Cardiac fibroblast (primary cell): ENCODE measurements at places on chromosomes 3 and 15.

DNA sequence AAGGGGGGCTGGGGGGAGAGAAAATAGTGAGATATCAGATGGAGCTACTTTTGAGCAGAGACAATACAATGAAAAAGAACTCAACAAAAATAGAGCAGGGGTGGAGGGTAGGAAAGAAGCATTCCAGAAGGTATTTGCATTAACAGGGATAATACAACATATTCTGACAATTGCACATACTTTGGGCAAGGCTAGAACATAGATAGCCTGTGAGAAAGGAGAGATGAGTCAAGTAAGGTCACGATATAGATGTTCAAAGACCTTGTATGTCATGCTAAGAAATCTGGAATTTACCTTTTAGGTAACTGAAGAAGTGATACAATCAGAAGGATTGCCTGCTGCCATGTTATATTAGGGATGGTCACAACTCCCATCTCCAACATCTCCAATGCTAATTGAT is 155.2 kb downstream of the GSK3B start:
- DNase-seq, result peak; percentile 6

GRCh38 chr3:70832089-70832833 is 519.8 kb upstream of the MDFIC2 start:
- DNase-seq, result peak; percentile 90

GRCh38 chr3:100865442-100865841 is 127.8 kb downstream of the ABI3BP start:
- peak; percentile 28 for DNase-seq

DNA sequence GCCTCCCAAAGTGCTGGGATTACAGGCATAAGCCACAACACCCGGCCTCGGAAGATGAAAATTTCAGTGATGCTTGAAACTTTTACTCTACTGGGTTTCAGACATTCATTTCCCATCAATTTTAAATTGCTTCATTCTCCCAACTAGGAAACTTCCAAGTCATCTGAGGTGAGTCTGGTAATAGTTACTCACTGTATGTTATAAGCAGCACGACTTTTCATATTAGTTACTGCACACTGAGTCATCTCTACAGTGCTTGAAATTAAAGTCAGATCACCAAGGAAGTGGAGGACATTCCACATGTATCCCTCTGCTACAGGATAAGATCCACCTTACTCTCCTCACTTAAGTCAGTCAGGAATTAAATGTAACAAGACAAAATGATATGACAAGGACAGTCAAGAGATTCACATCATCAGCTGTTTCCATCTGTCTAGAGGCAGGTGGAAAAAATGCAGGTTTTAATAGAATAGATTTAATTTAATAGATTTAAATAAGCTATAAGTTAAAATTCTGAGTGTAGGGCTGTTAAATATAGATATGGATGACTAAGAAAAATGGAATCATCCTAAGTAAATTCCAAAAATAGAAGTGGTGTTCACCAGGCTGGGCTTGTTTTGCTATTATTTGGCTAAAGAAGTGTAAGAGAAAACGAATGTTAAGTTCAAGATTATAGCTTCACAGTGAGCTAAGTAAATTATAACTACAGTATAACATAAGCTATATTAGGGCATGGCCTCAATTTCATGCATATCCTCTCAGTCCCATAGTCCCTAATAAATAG is 104.4 kb downstream of the TMCO5A start:
- peak; percentile 89 for DNase-seq

DNA sequence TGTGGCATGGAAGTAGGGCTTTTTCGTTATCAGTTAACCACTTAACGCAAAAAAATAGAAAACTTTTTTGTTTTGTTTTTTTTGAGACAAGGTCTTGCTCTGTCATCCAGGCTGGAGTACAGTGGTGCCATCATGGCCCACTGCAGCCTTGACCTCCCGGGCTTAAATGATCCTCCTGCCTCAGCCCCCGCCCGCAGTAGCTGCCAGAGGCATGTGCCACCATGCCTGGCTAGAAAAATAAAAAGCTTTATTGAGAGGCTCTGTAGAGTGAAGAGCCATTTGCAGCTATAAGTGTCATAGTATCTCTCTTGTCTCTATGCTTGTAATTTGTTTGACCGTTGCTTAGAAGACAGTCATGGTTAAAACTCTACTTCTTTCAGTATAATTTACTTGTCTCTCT is 13.5 kb downstream of the PPP4R2 start:
- no peak for DNase-seq

DNA sequence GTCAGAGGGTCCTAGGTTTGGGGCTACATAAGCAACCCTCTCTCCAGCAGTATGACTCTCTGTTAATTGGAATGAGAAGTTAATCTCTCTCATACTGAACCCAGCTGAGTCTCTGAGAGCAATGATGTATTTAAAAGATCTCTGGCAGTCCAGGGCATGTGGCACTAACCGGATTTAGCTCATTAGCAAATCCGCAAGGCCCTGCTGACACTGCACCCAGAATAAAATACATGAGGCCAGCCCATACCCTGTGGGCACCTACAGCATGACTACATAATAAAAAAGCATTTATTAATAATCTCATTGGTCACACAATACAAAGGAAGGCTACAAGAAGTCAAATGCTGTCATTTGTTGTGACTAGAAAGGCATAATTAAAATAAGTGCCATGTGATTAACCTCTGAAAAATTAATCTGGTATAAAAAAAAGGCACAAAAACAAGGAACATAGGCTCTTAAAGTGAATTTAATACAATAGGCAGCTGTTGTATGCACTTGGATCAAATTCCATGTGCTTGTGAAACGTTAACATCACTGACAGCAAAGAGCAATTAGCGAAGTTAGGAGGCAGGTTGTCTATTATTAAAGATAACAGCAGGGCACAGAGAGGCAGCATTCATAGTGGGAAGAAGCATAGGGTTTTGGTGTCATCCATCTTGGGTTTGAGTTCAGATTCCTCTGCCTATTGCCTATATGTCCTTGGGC is 381.2 kb downstream of the WDR72 start:
- no peak for DNase-seq
